ENCODE measurements at places on chromosomes 12 and 14.
A peak's percentile ranks its signal among the peaks of the same experiment; 100 is the strongest.

DNA sequence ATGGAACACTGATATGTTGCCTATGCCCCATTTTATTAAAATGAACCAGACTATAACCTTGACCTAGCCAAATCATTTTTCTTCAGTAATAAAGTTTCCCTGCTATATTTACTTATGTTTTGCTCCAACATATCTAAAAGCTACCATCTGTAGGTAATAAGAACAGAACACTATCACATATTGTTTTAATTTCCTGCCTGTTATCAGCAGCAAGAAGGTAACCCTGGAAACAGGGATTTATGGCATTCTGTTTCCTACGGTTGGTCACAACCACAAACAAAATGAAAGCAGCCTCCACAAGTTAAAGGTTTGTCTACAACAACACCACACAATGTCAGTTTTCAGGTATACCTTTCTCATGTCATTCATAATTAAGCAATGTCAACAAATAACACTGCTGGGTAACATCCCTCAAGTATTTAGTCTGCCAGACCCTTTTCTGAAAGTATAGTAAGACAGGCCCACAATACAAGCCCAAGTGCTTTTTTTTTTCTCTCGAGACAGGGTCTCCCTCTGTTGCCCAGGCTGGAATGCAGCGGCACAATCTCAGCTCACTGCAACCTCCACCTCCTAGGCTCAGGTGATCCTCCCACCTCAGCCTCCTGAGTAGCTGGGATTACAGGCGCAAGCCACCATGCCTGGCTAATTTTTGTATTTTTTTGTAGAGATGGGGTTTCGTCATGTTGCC is 25.5 kb downstream of the GCH1 start:
- DNase-seq, result no peak

- no peak for DNase-seq
Observed at GRCh38 chr12:117380083-117380482, 18.7 kb upstream of the NOS1 start.

DNA sequence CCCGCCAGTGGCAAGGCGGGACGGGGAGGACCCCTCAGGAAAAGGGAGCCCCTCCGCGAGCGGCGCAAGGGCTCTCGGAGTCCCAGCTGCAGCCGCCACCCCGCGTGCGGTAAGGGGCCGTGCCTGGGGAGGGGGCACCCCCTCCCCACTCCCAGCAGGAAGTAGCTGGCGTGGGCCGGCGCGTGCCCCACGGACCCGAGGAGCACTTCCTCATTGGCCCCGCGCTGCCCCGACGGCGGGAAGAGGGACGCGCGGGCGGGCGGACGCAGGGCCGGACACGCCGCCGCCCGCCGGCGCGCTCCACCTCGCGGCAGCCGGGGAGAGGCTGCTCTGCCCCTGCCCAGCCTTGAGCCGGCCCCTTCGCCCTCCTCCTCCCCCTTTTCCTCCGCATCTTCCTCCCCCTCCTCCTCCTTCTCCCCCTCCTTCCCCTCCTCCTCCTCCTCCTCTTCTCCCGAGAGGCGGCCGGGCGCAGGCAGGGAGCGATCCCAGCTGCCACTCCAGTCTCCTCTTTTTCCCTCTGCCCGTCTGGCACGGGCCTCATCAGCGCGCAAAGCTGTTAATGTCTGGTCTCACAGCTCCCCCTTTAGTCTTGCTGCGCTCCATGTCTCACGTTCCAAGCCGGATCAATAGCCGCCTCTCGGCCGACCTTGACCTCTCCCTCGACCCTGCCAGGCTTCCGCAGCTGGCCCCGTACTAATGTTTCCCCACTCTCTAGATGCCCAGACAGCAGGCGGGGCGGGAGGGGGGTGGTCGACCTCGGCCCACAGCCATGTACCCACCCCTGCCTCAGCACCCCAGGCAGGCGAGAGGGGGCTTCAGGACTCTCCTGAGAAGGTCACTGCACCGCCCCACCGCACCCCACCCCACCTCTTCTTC is 2.6 kb upstream of the BCL11B start:
- peak; percentile 83 for DNase-seq

GRCh38 chr12:8011331-8011730 is 21.2 kb upstream of the FOXJ2 start:
- DNase-seq, result peak; percentile 46

GRCh38 chr12:50640321-50640939 is 123.5 kb upstream of the ATF1 start:
- DNase-seq, result no peak

DNA sequence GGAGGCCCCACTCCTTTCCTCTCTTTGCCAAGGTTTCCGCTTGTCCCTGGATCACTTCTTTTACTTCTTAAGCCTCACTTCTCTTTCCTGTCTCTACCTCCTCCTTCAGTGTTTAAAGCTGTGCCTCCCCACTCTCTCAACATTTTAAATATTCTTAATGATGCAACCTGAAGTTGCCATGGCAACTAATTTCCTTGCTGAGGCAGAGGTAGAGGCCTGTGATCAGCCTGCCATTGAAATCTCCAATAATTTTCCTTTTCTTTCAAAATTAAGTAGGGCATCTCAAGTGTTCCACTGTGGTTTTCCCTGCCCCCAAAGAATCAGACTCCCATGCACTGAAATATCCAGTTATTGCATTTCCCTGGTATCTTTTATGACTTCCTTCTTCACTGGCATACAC is 108.6 kb upstream of the VRK1 start:
- no peak for DNase-seq

DNA sequence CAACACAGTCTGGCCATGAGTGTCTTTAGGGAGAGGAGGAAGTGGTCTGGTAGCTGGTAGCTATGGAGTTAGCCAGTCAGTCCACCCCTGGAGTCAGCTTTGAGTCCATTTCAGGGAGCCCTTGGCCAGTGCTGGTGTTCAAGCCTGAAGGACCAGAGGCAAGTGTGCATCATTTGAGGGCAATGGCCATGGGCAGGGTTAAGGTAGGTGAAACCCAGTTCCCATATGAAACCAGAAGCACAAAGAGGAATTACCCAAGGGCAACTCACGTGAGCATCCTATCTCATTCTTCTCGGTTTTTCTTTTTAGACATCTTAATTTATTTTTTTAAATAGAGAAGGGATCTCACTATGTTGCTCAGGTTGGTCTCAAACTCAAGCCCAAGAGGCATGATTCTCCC is 61.3 kb upstream of the ACTN1 start:
- no peak for DNase-seq

GRCh38 chr12:104747955-104748354 is 210.1 kb downstream of the SLC41A2 start:
- no peak for DNase-seq

GRCh38 chr14:35534873-35535482 is 1.0 kb downstream of the INSM2 start:
- DNase-seq, result peak; percentile 73

DNA sequence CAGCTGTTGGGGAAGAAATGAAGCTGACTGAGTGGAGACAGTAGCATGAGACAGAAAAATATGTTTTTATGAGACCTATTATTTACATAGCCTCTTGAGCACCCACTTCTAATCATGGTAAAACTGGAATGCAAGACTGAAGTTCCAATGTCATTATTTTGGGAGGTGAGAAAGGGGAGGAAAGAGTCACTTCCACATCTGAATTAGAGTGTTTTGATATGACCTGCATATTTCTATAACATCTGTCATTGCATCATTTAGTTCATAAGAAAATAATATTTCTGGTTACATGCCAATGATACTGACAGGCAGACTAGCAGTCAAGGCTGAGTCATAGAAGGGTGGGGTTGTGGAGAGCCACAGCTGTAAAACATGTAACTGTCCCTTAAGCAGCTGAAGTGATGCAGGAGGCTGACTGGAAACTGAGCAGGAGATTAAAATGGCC is 26.7 kb downstream of the NTN4 start:
- DNase-seq, result peak; percentile 63

DNA sequence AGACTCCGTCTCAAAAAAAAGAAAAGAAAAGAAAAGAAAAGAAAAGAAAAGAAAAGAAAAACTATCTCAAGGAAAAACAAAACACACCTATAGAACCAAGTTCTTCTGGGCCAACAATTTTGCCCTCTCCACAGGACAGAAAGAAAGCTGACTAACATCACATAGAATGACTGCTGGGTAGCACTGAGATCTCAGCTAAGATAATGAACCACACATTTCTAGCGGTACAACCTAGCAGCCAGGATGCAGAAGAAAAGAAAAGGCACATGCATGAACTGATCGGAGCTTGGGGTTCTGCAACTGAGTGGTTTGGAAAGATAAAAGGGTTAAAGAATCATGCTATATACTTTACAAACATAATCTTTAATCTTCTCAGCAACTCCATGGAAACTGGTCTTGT is 19.5 kb downstream of the TMED10 start:
- DNase-seq, result no peak

- DNase-seq, result no peak
Observed at GRCh38 chr12:128326406-128326805, 59.4 kb downstream of the TMEM132C start.
